Adrenal gland (tissue), 19 donors: ENCODE measurements at places on chromosomes 4 and X. TPM values are rescaled to one million over a fixed set of nuclear protein-coding genes. Genes with fewer than 3 reads are reported as not detected.

DMRTC1 gene
- polyA plus RNA-seq, result 0.46 TPM

HSFX2 gene
- polyA plus RNA-seq, result 2.5 TPM

SLC7A11 gene
- 0.07 TPM for polyA plus RNA-seq

DNA sequence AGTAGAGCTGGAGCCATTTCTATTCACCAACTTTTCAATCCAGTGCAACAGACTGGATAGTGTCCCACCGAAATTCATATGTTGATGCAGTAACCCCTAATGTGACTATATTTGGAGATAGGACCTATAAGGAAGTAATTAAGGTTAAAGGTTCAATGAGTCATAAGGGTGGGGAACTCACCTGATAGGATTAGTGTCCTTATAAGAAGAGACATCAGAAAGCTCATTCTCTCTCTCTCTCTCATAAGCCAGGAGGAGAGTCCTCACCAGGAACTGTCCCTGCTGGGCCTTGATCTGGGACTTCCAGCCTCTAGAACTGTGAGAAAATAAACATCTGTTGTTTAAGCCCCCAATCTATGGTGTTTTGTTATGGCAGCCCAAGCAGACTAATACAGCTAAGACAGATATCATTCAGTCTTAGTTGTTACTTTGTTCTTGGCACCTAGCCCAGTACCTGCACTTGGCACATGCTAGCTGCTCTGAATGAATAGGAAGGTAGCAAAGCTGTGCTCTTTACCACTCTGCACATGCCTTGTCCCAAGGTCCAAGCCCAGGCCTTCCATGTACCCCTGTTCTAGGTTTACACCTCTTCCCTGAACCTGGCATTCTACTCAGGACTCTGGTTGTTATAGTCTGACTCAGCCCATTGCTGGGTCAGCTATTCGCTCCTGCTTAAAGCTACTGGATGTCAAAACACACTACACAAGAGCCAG is 19.2 kb upstream of the BRS3 start:
- H3K27ac ChIP-seq, result no peak overlapping the region
- no peaks in the 10 kb centered on the region for H3K36me3 ChIP-seq
- DNase-seq, result no peak
- no peaks in the 10 kb centered on the region for H3K4me1 ChIP-seq

DNA sequence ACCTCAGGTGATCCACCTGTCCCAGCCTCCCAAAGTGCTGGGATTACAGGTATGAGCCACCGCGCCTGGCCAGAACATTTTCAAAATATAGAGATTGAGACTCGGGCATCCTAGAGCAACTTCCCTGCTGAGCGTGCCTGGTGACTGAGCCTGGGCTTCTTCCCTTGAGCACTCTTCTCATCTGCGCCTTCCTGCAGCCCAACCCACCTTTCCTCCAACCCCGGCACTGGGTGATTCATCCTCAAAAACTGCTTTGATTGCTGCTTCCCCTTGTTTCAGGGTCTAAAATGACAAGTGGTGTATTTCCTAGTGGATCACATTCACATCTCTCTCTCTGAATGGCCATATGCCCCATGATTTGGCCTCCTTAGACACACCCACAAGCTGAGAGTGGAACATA is 37.8 kb downstream of the PHKA2 start:
- H3K36me3 ChIP-seq, result no peaks in the 10 kb centered on the region
- H3K4me1 ChIP-seq, result no peaks in the 10 kb centered on the region
- no peaks in the 10 kb centered on the region for H3K27me3 ChIP-seq
- no peak for DNase-seq
- no peak overlapping the region for H3K27ac ChIP-seq

DNA sequence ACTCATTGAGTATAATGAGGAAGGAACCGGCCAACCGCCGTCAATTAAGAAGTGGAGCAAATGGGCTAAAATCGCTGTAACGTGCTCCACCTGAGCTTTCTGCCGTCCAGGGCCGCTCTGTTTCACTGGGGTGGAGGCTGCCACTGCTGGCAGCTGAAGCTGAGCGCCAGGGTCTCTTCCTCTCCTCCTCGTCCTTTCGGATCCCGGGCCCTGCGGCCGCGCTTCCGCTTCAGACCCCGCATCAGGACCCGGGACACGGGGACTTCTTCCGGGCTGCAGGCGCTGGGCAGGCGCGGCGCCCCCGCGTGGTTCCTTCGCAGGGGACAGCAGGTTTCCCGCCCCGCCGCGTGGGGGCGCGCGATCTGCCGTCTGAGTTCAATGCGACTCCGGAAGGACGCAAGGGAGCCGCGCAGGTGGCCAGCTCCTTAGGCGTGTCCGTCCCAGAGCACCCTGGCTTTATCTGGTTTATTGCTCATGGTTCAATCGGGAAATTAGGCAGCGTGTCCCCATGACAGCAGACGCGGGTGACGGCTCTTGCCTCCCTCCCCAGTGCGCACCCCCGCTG is 519.8 kb downstream of the TRIML1 start:
- no peaks in the 10 kb centered on the region for H3K36me3 ChIP-seq
- H3K4me1 ChIP-seq, result no peaks in the 10 kb centered on the region
- DNase-seq, result no peak
- no peak overlapping the region for H3K4me3 ChIP-seq
- H3K27me3 ChIP-seq, result no peaks in the 10 kb centered on the region
- H3K27ac ChIP-seq, result no peak overlapping the region

GRCh38 chr4:84389406-84389805 is 109.7 kb downstream of the NKX6-1 start:
- H3K4me3 ChIP-seq, result no peak overlapping the region
- H3K36me3 ChIP-seq, result no peaks in the 10 kb centered on the region
- H3K27ac ChIP-seq, result no peak overlapping the region
- DNase-seq, result no peak
- H3K4me1 ChIP-seq, result no peaks in the 10 kb centered on the region
- no peaks in the 10 kb centered on the region for H3K27me3 ChIP-seq

PLS3 gene
- 48.2 TPM for polyA plus RNA-seq

DNA sequence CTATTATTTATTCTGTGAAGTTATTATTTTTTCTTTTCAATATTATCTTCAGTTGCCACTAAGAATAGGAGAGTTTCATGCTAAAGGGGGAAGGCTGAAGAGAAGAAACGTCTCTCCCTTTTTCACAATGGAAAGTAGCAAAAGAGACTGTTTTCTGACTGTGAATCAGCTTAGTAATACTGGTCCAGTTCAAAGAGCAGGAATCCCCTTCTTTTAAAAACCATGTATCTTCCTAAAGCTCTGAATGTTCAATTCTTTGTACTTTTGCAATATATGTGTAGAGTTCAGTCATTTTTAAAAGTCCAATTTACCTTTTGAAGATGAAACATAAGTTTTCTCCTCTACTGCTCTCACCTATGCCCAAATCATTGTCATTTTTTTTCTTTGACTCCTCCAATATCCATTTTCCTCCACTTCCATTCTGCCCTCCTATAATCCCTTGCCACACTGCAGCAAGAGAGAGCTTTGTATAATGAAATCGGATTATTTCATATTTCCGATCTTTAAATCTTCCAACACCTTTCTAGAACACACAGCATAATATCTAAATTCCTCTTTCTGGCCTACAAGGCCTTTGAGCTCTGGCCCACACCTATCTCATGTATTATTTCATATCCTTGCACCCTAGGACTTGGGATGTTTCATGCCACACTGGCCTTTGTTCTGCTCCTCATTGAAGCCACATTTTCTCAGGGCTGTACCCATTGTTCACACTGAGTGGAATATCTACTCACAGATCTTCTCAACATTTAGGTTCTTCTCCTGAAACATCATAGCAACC is 195.3 kb downstream of the CAMK2D start:
- H3K27ac ChIP-seq, result no peak overlapping the region
- H3K36me3 ChIP-seq, result no peaks in the 10 kb centered on the region
- DNase-seq, result no peak
- no peaks in the 10 kb centered on the region for H3K4me1 ChIP-seq
- no peaks in the 10 kb centered on the region for H3K27me3 ChIP-seq

- no peak overlapping the region for H3K4me3 ChIP-seq
- H3K4me1 ChIP-seq, result no peaks in the 10 kb centered on the region
- no peaks in the 10 kb centered on the region for H3K36me3 ChIP-seq
- no peak for DNase-seq
- no peaks in the 10 kb centered on the region for H3K27me3 ChIP-seq
- no peak overlapping the region for H3K27ac ChIP-seq
Measured at GRCh38 chr4:64000241-64000640, 409.0 kb downstream of the TECRL start.

DNA sequence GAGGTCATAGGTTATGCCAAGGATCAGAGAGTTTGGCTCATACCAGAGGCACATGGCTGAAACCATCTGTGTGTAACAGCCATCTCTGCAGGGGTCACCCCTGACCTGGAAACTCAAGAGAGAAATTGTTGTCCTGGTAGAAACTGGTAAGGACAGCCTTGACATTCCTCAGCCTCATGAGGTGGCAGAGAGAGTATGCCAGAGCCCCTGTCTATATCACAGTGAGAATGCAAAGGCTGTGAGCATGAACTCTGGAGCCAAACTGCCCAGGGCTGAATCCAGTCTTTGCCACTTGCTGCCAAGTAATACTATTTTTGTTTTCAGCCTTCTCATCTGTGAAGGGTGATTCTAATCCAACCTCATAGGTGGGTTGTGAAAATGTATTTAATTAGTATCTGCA is 37.1 kb upstream of the CCDC149 start:
- H3K4me3 ChIP-seq, result no peak overlapping the region
- H3K27ac ChIP-seq, result no peak overlapping the region
- no peaks in the 10 kb centered on the region for H3K36me3 ChIP-seq
- no peak for DNase-seq

DNA sequence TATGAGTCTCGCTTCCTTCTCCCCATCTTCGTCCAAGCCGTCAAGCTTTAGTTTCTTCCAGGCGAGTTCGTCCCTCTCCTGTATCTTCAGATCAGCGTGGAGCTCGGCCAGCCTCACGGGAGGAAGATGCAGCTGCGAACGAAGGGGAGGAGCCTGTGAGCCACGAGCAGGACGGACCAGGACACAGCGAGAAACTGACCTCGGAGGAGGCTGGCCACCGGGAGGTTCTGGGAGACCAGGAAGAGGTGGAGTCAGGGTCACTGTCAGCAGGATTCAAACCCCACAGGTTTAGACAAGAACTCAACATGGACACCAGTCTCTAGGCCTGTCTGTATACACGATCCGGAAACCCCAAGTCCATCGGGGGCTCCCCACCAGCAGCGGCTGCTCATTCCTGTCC is 7.3 kb downstream of the LRPAP1 start:
- H3K4me3 ChIP-seq, result no peak overlapping the region
- no peak overlapping the region for H3K27ac ChIP-seq
- no peaks in the 10 kb centered on the region for H3K4me1 ChIP-seq

DNA sequence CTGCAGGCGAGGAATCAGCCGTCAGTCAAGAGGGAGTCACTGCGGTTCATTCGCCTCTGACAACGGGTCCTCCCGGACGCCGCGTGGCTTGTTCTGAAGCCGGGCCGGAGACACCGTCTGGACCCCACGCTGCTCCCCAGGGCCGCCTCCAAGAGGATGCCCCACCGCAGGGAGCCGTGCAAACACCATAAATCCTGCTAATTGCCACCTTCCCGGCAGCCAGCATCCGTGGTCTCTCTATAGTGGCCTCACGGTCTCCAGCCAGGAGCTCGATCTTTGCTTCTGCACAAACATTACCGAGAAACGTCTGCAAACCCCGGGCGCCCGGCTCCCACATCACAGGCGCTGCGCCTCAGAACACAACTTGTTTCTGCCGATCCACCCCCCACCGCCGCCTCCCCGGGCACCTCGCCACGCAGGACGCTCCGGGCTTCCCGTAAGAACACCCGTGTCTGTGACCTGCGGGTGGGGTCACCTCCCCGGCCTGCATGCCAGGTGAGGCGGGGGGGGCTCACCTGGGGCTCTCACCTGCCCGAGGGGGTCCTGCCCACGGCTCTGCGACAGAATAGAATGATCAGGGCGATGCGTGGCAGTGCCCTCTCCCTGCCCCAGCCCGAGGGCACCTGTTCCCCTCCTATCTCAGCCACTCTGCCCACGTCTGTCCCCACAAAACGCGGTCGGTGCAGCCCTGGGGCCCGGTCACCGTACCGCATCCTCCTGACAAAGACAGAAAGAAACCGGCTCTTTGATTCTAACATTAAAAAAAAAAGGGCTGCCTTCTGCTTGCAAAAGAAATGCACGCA is 32.4 kb upstream of the PPP2R3B start:
- DNase-seq, result no peak
- no peak overlapping the region for H3K4me3 ChIP-seq
- no peaks in the 10 kb centered on the region for H3K36me3 ChIP-seq
- no peaks in the 10 kb centered on the region for H3K4me1 ChIP-seq
- no peaks in the 10 kb centered on the region for H3K27me3 ChIP-seq

DNA sequence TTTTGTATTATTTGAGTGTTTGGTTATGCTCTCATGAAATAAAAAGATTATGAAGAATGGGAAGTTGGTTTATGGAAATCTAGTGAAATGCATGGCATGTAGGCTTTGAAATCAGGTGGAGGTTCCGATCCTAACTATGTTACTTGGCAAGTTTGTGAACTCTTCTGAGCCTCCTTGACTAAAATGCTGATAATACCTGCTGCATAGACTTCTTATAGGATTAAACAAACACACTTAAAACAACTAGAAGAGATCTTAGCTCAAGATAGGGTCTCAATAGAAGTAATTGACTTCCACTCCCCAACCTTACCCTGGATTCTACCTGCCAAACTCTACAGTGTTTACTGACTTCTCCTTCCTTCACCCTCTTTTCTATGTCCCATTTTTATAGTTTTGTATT is 22.2 kb upstream of the TLR2 start:
- DNase-seq, result no peak
- no peaks in the 10 kb centered on the region for H3K36me3 ChIP-seq
- no peak overlapping the region for H3K27ac ChIP-seq

- no peak overlapping the region for H3K27ac ChIP-seq
- H3K36me3 ChIP-seq, result no peaks in the 10 kb centered on the region
- peaks cover 4% of the 10 kb centered on the region for H3K4me1 ChIP-seq
- no peak overlapping the region for H3K4me3 ChIP-seq
- no peak for DNase-seq
- peaks cover 32% of the 10 kb centered on the region for H3K27me3 ChIP-seq
Measured at GRCh38 chrX:77444545-77444944, 2.6 kb upstream of the FGF16 start.

GRCh38 chrX:341541-342101 is 23.0 kb upstream of the GTPBP6 start:
- H3K27me3 ChIP-seq, result no peaks in the 10 kb centered on the region
- H3K4me1 ChIP-seq, result no peaks in the 10 kb centered on the region
- no peak for DNase-seq
- no peak overlapping the region for H3K4me3 ChIP-seq
- H3K27ac ChIP-seq, result no peak overlapping the region
- H3K36me3 ChIP-seq, result no peaks in the 10 kb centered on the region

DNA sequence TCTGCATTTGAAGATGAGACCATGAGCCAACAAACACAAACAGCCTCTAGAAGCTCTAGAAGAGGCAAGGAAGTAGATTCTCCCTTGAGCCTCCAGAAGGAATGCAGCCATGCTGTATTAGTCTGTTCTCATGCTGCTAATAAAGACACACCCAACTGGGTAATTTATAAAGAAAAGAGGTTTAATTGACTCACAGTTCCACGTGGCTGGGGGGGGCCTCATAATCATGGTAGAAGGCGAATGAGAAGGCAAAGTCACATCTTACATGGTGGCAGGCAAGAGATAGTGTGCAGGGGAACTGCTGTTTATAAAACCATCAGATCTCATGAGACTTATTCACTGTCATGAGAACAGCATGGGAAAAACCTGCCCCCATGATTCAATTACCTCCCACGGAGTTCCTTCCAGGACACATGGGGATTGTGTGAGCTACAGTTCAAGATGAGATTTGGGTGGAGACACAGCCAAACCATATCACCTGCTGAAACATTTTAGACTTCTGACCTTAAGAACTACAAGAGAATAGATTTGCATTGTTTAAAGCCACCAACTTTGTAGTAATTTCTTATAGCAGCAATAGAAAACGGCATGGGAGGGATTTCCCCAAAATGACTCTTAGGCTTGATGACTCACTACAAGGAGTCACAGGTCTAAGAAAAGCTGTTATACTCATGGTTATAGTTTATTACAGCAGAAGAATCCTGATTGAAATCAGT is 284.4 kb upstream of the SFRP2 start:
- H3K27me3 ChIP-seq, result no peaks in the 10 kb centered on the region
- H3K4me3 ChIP-seq, result no peak overlapping the region
- H3K36me3 ChIP-seq, result no peaks in the 10 kb centered on the region
- no peaks in the 10 kb centered on the region for H3K4me1 ChIP-seq
